ENCODE measurements at places on chromosomes 5 and 9. TPM values are rescaled to one million over a fixed set of nuclear protein-coding genes. Genes with fewer than 3 reads are reported as not detected.

The OR1J1 gene
- not detected for total RNA-seq

The TMEFF1 gene
- total RNA-seq: 0.28 TPM

The GARIN3 gene
- not detected for total RNA-seq

The LRRTM2 gene
- total RNA-seq: 1.1 TPM

The ADAM19 gene
- 9.5 TPM for total RNA-seq

The GRIN3A gene
- total RNA-seq: 0.04 TPM
